HL-60 (cell line): ENCODE measurements at places on chromosomes 3 and 15.
A peak's percentile ranks its signal among the peaks of the same experiment; 100 is the strongest.

GRCh38 chr3:105032541-105032940, 334.2 kb upstream of the ALCAM start:
- DNase-seq: no peak

DNA sequence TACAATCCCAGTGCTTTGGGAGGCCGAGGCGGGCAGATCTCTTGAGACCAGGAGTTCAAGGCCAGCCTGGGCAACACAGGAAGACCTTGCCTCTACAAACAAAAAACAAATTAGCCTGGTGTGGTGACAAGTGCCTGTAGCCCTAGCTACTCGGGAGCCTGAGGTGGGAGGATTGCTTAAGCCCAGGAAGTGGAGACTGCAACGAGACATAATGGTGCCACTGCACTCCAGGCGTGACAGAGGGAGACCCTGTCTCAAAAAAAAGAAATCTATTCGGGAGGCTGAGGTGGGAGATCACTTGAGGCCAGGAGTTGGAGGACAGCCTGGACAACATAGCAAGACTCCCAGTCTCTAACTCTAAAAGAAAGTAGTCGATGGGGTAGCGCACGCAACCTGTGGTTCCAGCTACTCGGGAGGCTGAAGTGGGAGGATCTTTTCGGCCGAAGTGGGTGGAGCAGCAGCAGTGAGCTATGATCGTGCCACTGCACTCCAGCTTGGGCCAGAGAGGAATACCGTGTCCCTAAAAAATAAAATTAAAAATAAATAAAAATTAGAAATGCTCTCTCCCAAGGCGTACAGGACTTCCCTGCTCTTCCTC, 775 bp downstream of the C3orf33 start:
- DNase-seq: peak; percentile 12

DNA sequence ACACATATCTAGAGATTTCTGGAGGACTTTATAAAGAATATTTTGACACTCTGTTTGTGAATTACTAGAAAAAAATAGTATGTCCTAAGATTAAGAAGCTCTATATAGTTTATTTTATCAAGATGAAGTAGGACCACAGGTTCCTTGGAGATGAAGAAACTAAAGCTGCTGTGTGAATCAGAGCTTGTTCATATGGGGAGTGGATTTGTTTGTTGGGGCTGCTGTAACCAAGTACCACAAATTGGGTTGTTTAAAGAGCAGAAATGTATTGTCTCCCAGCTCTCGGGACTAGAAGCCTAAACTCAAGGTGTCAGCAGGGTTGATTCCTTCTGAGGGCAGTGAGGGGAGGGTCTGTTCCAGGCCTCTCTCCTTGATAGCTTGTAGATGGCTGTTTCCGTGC, 270.6 kb upstream of the UMPS start:
- DNase-seq: no peak

- no peak for DNase-seq
Observed at GRCh38 chr3:157232141-157232540, 72.2 kb upstream of the CCNL1 start.

DNA sequence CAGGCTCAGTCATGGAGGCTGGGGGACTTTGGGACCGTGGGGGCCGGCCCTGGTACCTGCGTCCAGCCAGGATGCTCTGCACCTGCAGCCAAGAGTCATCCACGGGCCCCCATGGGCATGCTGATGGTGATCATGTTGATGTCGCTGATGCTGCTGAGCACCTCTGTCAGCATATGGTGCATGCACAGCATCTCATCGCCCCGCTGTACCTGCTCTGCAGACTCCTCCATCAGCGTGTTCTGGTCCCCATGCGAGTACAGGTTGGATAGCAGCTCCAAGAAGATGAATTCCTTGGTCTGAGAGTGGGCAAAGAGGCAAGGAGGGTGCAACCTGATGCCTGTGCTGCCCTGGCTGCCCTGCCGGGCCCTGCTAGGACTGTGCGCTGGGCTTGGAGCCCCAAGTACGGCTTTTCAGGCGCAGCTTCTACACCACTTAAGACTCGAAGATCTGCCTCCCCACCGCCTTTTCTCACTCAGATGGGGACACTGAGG, 7.2 kb downstream of the RPS17 start:
- DNase-seq: no peak

- DNase-seq: no peak
Observed at GRCh38 chr3:123719862-123720453, 135.1 kb upstream of the HACD2 start.

DNA sequence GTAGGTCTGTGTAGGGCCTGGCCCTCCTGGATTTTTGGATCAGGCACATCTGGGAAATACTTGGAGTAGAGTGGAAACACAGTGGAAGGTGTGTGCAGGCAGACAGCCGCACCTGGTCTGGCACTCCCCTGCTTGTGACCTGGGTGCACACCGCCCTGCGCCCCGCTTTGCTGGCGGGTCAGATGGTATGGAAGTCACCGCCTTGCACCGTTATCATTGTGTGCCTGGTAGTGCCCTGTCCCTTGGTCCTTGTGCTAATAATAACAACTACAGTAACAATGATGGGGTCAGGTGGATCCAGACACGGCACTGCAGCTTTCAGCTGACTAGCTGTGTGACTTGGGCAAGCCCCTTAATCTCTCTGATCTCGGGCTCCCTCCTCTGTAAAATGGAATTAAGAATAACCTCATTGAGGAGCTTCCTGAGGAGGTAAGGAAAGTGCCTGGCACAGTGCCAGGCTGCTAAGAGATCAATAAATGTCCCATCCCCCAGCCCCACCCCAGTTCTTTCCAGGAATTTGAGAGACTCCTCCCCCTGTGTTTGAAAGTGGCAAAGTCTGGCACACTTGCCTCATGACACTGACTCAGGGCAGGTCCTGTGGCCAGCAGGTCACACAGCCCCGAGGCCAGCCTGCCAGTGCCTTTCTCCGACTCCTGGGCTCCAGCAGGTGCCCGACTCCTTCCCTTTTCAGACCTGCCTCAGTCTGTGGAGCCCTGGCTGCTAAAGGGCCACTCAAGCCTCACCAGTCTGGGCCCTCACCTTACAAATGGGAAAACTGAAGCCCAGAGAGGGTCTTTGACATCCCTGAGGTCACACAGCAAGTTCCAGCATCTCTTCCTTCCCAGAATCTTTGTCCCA, 9.8 kb downstream of the ISG20 start:
- DNase-seq: no peak

- peak; percentile 77 for DNase-seq
Observed at GRCh38 chr15:85543741-85544155, 163.3 kb downstream of the AKAP13 start.

- no peak for DNase-seq
Observed at GRCh38 chr3:3184876-3185275, 5.4 kb upstream of the CRBN start.

DNA sequence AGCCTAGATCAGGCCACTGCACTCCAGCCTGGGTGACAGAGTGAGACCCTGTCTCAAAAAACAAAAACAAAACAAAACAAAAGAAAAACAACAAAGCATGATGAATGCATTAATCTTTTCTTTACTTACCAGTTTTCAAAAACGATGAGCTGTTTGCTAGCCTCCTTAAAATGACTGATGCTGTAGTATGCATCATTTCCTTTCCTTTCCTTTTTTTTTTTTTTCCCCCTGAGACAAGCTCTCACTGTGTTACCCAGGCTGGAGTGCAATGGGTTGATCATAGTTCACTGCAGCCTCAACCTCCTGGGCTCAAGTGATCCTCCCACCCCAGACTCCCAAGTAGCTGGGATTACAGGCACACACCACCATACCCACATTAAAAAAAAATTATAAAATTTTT, 202.0 kb downstream of the ADAMTSL3 start:
- no peak for DNase-seq

DNA sequence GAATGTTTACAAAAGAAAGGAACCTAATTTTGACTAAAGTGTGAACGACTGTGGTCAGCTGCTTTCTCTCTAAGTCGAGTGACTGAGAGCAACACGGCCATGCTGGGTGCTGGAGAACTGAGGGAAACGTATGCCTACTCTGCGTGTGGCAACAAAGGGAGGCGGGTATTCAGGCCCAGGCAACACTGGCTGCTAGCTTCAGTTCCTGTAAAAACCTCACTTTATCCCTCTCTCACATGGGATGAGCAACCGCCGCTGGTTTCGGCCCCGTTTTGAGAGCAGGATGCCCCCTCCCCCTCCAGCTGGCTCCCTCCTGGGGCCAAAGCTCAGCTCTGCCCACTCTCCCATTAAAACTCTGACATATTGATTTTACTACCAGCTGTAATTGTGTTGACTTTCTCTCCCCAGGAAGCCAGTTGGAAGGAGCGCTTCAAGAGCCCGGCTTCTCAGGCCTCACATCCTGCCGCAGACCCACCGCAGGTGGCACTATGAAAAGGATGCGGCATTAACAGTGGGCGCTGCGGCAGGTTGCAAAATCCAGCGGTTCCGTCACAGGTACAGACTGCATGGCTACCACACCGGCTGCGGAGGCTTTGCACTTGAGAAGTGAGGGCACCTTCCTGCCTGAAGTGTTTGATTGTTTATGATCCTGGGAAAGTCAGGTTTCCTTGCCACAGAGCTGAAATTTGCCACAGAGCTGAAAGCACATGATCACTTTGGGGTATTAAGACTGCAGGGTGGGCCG, 12.7 kb downstream of the PLXND1 start:
- DNase-seq: peak; percentile 85

DNA sequence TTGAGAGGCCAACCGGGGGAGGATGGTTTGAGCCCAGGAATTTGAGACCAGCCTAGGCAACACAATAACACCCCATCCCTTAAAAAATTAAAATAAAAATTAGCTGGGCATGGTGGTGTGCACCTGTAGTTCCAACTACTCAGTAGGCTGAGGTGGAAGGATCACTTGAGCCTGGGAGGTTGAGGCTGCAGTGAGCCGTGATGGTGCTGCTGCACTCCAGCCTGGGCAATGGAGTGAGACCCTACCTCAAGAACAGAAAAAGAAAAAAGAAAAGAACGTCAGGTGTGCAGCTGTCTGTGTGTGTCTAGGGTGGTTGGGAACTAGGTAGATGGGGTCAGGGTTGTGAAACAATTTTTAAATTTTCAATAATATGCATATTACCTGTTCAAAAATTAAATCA, 96.2 kb upstream of the BHLHE40 start:
- DNase-seq: no peak

GRCh38 chr3:57546616-57547015, 2.5 kb upstream of the DNAH12 start:
- no peak for DNase-seq

DNA sequence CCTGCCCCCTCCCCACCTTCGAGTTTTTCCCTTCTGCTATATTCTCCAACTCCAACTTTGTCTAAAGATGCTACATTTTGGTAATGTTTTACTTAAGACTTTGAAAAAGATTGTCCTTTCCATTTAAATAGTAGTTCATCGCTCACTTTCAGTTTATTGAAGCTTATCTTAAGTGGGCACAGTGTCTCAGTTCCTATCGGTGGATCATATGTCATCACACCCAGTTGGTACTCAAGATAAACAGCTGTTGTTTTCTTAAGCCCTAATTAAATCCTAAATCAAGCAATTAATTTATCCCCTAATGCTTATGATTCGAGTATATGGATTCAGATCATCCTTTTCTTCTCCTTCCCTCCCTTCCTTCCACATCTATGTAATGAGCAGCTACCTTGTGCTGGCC, 210.7 kb downstream of the TLE3 start:
- no peak for DNase-seq

DNA sequence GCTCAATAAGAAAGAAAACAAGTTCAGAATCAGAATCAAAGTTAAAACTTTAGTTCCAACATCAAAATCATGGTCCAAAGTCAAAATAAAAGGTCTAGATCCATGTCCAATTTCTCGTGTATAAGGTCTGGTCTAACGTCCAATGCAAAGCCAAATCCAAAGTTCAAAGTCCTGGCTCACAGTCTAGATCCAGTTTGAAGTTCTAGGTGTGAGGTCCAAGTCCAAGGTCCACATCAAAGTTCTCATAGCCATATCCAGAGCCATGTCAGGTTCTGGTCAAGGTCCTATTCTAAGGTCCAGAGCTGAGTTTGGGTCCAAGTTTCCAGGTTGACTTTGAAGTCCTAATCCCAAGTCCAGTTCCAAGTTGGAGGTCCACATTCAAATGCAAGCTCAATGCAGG, 40.7 kb upstream of the VIPR1 start:
- DNase-seq: no peak

- no peak for DNase-seq
Observed at GRCh38 chr3:182325213-182325950, 467.9 kb upstream of the ATP11B start.

DNA sequence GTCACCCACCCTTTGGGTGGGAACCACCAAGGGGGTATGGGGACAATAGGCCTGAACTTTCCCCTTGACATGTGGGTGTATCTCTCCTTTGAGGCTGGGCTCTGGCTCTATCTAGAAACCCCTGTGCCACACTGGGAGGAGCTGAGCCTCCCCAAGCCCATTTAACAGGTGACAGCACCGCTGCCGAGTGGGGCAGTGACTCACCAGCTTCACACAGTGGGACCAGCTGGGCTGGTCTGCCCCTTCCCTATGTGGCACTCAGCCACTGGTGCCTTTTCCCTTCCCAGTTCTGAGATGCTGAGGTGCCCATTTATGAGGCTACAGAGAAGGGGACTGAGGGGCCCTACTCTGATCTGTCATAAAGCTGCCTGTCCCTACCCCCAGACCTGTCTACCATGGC, 5.1 kb downstream of the PSTPIP1 start:
- DNase-seq: no peak

- no peak for DNase-seq
Observed at GRCh38 chr3:184559336-184559735, 2.2 kb upstream of the EPHB3 start.

DNA sequence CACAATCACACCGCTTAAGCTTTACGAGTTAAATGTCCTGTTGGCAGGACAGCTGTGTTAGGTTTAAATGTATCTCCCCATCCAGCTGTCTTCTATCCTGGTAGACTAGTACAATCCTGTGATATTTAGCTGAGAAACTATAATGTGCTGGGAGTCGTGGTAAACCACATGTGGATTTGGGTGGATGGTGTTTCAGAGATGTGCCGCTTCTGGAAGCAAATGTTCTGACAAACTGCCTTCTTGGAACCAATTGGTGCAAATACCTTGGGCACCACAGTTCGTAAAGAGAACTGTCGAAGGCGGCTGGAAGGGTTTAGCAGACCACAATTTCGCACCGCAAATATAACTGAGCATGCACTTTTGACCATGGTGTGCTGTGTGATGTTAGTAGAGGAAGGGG, 15.0 kb downstream of the SCG5 start:
- no peak for DNase-seq

DNA sequence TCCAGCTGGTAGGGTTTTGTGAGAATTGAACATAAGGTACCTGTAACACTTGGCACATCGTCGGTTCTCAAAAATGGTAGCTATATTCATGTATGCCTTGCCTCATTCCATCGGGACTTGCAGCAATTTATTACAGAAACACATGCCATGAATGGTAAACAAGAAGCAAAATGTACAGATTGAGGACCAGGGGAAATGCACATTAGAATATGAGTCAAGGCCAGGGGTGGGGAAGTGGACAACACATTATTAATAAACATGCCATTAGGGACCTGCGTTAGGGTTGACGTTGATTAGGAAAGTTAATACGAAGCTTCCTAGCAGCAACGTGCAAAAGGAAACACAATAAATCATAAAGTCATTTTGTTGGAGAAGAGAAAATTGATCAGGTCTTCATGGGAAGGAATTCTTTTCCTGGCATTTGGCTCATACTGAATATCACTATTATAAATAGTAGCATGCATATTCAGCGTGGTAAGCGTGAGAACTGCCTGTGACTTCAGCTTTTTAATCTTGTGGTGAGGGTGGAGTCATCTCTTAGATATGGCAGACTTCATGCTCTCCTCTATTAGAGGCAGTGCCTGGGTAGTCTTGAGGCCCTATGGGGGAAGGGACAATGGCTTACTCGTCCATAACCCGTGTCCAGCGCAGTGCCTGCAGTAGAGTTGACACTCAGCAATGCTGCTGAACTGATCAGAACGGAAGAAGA, 184.9 kb downstream of the SV2B start:
- DNase-seq: no peak
